Activated CD4-positive, alpha-beta T cell treated with anti-CD3 and anti-CD28 coated beads for 48 hours (primary cell): ENCODE measurements at places on chromosomes 5 and 9.
A peak's percentile ranks its signal among the peaks of the same experiment; 100 is the strongest.

- no peak for DNase-seq
Observed at GRCh38 chr5:180938294-180938693, 39.3 kb downstream of the BTNL8 start.

- no peak for DNase-seq
Observed at GRCh38 chr9:37667706-37668105, 17.0 kb downstream of the FRMPD1 start.

DNA sequence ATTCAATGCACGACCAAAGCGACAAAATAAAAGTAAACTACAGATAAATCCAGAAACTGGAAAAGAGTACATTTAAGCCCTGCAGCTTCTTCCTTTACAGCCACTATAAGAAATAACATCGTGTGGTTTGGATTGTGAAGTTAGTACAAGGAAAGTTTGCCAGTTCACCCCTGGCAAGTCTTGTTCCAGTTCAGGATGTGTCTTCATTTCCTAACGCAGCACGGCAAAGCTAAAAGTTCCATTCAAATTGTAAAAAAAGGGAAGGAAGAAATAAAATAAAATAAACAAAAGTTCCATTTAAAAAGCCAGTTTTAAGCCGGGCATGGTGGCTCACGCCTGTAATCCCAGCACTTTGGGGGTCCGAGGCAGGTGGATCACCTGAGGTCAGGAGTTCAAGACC, 83.3 kb upstream of the RETREG1 start:
- no peak for DNase-seq

- DNase-seq: no peak
Observed at GRCh38 chr5:2201011-2201410, 318.3 kb upstream of the IRX4 start.

DNA sequence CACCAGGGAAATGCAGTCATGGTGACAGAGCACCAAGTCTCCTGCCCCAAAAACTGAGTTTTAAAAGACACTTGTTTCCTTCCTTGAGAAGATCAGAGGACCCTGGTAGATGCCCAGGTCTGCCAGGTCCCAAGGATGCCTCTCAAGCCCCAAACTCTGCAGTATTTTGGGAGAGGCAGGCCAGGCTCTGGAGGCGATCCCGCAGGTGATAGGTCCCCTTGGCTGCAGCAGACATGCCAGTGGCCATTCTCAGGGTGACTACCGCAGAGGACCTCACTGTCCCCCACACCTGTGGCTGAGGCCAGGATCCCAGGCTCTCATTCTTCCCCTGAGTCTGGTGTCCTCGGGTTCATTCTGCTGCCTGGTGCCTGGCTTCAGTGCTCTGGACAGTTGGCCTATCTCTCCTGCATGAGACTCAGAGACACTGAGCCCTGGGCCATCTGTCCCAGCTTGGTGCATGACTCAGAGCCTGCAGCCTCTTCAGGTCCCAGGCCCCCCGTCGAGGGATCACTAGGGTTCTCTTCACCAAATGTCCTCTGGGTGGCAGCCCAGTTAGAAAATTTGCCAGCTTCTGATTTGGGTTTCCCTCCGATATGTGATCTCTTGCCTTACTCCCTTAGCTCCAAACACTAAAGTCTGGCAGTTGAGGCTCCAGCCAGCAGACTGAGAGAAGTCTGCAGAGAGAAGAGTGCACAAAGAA, 59.7 kb upstream of the GARNL3 start:
- peak; percentile 26 for DNase-seq

DNA sequence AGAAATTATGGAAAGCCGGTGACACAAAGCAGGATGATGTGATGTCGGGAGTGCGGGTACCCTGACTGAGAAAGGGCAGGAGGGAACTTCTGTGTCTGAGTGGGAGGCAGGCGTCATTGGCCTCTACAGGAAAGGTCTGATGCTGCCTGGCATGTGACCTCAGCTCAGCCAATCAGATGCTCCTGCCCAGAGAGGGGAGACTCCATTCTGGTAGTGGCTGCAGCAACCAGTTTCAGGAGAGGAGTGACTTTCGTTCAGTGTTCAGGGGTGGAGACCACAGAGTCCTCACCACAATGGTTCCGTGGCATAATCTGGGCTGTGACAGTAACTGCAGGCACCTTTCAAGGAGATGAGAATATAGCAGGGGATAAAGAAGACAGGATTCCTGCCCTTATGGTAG, 6.7 kb upstream of the SFXN1 start:
- DNase-seq: peak; percentile 66

DNA sequence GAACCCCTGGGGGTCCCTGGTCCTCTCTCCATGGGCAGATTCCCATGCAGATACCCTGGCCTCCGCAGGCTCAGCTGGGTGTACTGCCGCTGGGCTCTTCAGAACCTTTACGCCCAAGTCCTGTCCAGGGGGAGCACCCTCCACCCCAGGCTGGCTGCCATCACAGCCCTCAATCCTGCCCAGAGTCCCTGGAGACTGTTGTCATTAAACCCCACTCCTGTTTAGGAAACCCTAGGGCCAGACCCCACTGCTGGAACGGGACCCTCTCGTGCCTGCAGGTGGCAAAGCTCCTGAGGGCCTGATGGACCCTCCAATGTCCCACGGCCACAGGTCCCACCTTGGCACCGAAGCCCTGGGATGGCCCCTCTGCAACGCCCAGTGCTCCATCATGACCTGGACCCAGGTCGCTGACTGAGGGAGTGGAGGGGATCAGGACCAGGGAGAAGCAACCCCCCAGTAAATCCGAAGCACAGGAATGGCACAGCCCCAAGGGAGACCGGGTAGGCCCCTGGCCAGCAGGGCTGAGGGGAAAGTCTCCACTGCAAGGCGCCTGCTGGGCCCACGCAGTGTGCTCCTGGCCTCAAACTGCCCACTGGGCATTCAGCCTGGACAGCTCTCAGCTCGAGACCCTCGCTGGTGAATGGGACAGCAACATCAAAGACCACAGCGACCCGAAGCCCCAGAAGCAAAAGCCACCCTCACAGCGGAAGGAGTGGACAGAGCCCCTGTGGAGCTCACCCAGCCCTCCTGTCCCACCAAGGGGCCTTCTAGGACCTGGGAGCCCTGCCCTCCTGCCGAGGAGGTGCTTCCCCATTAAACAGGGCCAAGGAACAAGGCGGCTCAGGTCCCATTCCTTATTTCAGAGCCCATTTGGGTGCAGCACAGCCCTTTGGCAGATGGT, 8.3 kb downstream of the ZDHHC11B start:
- DNase-seq: peak; percentile 4

GRCh38 chr5:50873595-50874277, 207.3 kb downstream of the PARP8 start:
- no peak for DNase-seq

- no peak for DNase-seq
Observed at GRCh38 chr5:16025681-16026080, 153.9 kb downstream of the MARCHF11 start.

- DNase-seq: peak; percentile 72
Observed at GRCh38 chr9:133403766-133404453, 13.9 kb downstream of the REXO4 start.

DNA sequence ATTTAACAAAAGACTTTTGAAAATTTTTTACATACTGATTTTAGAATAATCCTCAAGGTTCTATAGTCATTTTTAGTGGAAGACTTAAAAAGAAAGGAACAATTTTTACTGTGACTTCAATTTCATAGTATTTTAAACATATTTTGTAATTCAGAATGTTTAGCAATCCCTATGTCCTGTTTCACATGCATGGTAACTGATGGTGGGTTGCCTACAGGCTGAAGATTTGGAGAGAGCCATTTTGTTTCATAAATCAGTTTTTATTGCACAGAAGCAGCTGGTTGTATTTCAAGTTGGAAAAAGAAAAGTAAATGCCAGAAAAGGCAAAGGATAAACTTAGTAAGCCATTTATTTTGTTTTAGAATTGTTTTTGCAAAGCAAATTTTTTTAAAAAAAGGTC, 24.0 kb downstream of the STARD4 start:
- no peak for DNase-seq

GRCh38 chr5:57137401-57137800, 36.5 kb upstream of the GPBP1 start:
- DNase-seq: no peak

- DNase-seq: no peak
Observed at GRCh38 chr5:85168474-85168873, 783.8 kb upstream of the EDIL3 start.

GRCh38 chr9:96338299-96338698, 36.3 kb upstream of the HSD17B3 start:
- DNase-seq: no peak

DNA sequence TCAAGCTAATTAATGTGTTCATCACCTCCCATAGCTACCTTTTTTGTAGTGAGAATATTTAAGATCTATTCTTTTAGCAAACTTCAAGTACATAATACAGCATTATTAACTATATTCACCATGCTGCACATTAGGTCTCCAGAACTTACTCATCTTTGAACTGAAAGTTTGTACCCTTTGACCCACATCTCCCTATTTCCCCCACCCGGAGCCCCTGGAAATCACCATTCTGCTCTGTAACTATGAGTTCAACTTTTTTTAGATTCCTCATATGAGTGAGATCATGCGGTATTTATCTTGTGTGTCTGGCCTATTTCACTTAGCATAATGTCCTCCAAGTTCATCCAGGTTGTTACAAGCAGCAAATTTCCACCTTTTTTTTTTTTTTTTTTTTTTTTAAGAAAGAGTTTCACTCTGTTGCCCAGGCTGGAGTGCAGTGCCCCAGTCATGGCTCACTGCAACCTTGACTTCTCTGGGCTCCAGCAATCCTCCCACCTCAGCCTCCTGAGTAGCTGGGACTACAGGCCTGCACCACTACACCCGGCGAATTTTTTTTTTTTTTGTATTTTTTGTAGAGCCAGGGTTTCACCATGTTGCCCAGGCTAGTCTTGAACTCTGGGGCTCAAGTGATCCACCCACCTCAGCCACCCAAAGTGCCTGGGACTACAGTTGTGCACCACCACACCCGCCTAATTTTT, 100.4 kb upstream of the SAP30L start:
- DNase-seq: no peak

DNA sequence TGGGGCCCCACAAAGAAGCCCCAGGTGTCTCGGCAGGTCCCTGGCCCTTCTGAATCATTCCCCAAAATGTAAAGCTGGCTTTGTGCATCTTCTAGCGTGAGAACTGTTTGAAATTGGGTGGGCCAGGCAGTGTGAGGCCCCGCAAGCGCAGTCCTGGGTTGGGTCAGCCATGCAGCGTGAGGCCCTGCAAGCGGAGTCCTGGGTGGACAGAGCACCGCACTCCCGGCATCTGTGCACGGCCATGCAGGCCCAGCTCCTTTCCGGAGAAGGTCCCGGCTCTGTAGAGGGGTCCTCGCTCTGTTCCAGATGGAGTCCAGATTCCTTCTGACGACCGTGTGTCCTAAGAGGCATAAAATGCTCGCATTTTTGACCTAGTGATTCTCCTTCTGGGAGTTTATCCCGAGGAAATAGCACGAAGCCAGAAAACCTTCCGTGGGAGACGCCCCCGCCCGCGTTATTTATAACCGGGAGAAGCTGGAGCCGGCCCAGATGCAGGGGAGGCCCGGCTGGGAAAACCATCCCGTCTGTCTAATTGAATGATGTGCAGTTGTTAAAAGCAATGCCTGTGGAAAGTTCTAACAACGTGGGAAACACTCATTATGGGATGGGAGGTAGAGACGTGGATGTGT, 19.4 kb upstream of the NOTCH1 start:
- no peak for DNase-seq

- DNase-seq: no peak
Observed at GRCh38 chr5:150429410-150429873, 16.7 kb upstream of the CD74 start.

- no peak for DNase-seq
Observed at GRCh38 chr9:75633451-75634057, 256.9 kb upstream of the PCSK5 start.

GRCh38 chr9:130043654-130044623, 950 bp upstream of the FNBP1 start:
- DNase-seq: no peak

DNA sequence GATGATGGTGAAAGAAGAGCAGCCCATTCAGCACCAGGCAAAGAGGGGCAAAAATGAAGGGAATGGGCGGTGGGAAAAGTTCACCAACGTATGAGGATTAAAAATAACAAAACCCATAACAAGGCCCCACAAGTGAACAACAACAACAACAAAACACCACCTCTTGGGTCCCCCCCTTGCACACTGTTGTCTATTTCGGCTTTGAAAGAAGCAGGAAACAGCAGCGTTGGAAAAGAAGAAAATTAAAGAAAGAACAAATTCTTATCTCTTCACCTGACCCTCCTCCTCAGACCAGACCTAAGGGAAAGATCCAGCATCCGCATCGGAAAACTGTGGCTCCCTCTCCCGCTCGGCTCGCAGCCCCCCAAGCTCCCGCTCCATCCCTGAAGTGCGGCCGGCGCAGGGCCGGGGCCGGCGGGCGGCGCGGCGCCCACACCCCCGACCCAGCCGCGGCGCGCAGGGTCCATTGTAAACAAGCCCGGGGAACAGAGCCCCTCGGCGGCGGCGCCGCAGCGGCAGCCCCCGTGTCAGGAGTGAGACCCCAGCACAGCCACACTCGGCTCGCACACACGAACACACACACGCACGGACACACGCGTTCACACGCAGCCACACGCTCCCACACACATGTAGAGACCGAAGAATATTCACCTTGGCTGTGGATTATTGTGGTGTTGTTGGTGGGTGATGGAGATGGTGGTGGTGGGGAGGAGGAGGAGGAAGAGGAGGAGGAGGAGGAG, 535 bp downstream of the RFX3 start:
- DNase-seq: peak; percentile 7

DNA sequence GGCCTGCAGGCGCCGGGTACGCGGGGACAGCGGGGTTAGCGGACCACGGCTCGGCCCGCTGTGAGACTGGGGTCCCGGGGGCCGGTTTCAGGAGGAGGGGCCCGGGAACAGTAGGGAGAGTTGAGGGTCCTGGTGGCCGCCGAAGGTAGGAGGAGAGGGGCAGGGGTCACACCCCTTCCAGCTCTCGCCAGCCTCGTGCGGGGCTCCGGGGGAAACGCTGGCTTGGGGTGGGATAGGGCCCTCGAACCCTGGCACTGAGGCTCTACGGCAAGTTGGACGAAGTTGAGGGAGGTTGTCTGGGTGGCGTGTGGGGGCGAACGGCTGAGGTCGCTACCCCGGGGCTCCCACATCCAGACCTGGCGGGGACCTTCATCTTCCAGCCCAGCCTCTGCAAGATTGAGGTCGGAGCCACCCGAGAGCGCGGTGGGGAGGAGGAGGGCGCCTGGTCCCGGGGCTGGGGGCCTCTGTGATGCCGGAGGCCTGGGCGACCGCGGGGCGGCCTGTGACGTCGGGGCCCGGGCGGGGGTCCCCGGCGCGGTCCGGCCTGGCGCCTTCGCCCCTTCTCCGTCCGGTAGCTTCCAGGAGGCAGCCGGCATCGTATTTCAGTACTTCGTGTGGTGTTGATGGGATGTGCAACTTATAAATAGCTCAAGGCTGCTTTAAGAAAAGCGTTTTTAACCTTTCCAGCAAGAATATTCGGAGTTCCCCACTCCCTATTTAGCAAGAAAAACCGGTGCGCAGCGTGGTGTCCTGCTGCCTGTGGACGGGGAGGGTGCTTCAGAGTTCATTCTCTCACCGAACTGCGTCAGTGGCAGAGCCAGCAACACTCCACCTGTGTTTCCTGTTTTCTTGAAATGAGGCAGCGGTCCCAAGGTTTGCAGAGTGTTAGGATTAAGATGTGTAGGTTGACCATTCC, 902 bp downstream of the HABP4 start:
- peak; percentile 34 for DNase-seq

- no peak for DNase-seq
Observed at GRCh38 chr5:18037718-18038117, 403.5 kb downstream of the TAF11L14 start.

- no peak for DNase-seq
Observed at GRCh38 chr5:10133830-10134229, 115.9 kb downstream of the ATPSCKMT start.
